Heart left ventricle (tissue), 16 donors: ENCODE measurements at places on chromosomes 1 and 21. TPM values are rescaled to one million over a fixed set of nuclear protein-coding genes. Genes with fewer than 3 reads are reported as not detected.

The COL11A1 gene
- not detected for total RNA-seq

The S100A3 gene
- total RNA-seq = 0.75 TPM

The DCDC2B gene
- total RNA-seq = not detected

The IFNLR1 gene
- total RNA-seq = 3.3 TPM

The SLAMF1 gene
- total RNA-seq = not detected

The C1orf226 gene
- total RNA-seq = 5.4 TPM

The KRTAP19-3 gene
- total RNA-seq = not detected

The OLIG2 gene
- total RNA-seq = not detected

The ARHGEF16 gene
- 0.69 TPM for total RNA-seq

The IRF6 gene
- 99.4 TPM for total RNA-seq

The MYBPHL gene
- 0.46 TPM for total RNA-seq

The ECE1 gene
- total RNA-seq = 65.6 TPM

The IFI44L gene
- 15.4 TPM for total RNA-seq

The INSRR gene
- 0.11 TPM for total RNA-seq

The ZRANB2 gene
- total RNA-seq = 56.0 TPM

The DYNLT4 gene
- 0.61 TPM for total RNA-seq
